ENCODE measurements at places on chromosomes 3 and 15. TPM values are rescaled to one million over a fixed set of nuclear protein-coding genes. Genes with fewer than 3 reads are reported as not detected.

ATP10A gene
- total RNA-seq = not detected

DNA sequence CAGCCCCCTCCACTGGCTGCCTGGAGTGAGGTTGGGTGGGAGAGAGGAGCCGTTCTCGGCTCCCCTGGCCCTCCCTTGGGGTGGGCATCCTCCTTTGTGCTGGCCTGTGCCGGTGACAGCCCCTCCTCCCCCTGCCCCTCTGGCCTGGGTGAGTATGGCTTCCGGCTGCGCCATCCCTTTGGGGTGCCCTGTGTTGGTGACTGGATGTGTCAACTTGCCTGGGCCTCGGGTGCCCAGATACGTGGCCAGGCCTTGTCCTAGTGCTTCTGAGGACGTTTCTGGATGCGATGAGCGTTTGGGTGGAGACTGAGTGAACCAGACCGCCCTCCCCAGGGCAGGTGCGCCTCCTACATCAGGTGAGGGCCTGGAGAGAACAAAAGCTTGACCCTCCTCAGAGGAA is 59.7 kb downstream of the PLXNA1 start:
- no peak for DNase-seq
- H3K4me1 ChIP-seq = no peaks in the 10 kb centered on the region
- no peaks in the 10 kb centered on the region for H3K27me3 ChIP-seq
- no peak overlapping the region for H3K4me3 ChIP-seq

GRCh38 chr3:27200721-27201489 is 168.3 kb downstream of the NEK10 start:
- no peaks in the 10 kb centered on the region for H3K4me1 ChIP-seq
- DNase-seq = no peak
- no peaks in the 10 kb centered on the region for H3K36me3 ChIP-seq
- H3K27ac ChIP-seq = no peak overlapping the region
- H3K4me3 ChIP-seq = no peak overlapping the region

FGF7 gene
- not detected for total RNA-seq

DNA sequence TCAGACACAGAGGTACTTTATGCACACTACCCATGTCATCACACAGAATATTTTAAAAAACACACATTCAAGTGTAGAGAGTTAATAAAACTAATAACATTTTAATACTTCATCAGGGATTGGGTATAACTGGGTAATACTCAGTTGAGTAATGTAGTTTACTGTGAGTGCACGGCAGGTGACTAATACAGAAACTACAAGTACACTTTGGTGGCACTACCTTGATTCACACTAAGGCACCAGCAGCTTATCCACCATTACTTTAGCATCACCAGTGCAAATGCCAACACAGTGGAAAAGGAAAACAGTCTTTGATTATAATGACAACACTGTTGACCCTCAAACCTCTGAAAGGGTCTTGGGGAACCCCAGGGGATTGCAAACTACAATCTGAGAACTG is 33.6 kb downstream of the ZNF280D start:
- no peak for DNase-seq
- H3K4me3 ChIP-seq = no peak overlapping the region
- H3K4me1 ChIP-seq = no peaks in the 10 kb centered on the region
- peaks cover 4% of the 10 kb centered on the region for H3K36me3 ChIP-seq

GRCh38 chr3:125437631-125438435 is 62.7 kb upstream of the ZNF148 start:
- H3K4me3 ChIP-seq = no peak overlapping the region
- H3K27me3 ChIP-seq = no peaks in the 10 kb centered on the region

DNA sequence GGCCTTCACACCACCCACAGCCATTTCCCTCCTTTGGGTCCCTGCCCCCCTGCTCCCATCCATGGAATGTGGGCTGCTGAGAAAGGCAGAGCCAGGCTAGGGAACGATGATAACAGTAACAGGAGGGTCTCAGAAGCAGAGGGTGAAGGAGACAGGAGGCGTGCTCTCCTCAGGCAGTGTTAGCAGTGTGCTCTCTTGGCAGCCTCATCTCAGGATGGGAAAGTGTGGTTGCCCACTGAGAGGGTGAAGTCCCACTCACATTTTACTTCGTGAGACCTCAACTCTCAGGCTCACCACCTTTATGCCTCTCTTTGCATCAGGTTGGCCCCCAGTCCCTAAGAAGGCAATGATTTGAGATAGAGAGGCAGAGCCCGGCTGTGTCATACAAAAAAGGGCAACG is 24.5 kb downstream of the TIGIT start:
- H3K27me3 ChIP-seq = no peaks in the 10 kb centered on the region
- DNase-seq = no peak
- no peak overlapping the region for H3K27ac ChIP-seq
- peaks cover 12% of the 10 kb centered on the region for H3K4me1 ChIP-seq

- DNase-seq = peak; percentile 73
- no peaks in the 10 kb centered on the region for H3K36me3 ChIP-seq
- H3K4me1 ChIP-seq = peaks cover 15% of the 10 kb centered on the region
- H3K27ac ChIP-seq = no peak overlapping the region
- no peaks in the 10 kb centered on the region for H3K27me3 ChIP-seq
- no peak overlapping the region for H3K4me3 ChIP-seq
Measured at GRCh38 chr3:129052675-129053074, 7.9 kb upstream of the GP9 start.

DNA sequence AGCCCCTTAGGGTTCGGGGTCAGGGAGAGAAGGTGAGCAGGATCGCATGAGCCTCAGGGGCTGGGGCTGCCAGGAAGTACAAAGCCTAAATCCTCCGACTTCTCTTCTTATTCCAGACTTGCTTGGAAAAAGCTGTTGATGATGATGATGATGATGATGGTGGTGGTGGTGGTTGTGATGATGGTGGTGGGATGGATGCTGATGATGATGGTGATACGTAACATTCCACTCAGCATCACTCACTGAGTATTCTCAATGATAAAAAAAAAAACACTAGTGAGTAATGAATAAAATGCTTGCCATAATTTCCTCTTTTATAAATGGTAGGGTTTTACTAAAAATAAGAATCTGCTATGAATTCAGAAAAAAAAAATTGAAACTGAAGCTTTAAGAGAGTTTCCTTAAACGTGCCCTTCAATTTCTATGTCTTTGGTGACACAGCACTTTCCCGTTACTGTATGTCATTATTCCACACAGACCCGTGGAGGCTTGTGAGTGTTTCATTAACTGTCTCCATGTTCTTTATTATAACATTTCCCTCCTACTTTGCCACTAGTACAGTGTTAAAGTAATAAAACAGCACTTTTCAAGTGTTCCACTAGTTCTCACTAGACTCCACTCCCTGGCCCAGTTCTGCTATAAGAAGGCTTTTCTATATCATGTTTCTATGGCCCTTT is 5.4 kb upstream of the ACAN start:
- H3K4me1 ChIP-seq = no peaks in the 10 kb centered on the region
- H3K27me3 ChIP-seq = peaks cover 16% of the 10 kb centered on the region
- DNase-seq = no peak
- no peak overlapping the region for H3K4me3 ChIP-seq

CTXN2 gene
- 0.14 TPM for total RNA-seq

SLTM gene
- 93.0 TPM for total RNA-seq

- DNase-seq = no peak
- H3K36me3 ChIP-seq = peaks cover 3% of the 10 kb centered on the region
- no peak overlapping the region for H3K27ac ChIP-seq
- H3K27me3 ChIP-seq = no peaks in the 10 kb centered on the region
Measured at GRCh38 chr15:101211897-101212296, 40.0 kb downstream of the CHSY1 start.

USP3 gene
- 57.2 TPM for total RNA-seq

DNA sequence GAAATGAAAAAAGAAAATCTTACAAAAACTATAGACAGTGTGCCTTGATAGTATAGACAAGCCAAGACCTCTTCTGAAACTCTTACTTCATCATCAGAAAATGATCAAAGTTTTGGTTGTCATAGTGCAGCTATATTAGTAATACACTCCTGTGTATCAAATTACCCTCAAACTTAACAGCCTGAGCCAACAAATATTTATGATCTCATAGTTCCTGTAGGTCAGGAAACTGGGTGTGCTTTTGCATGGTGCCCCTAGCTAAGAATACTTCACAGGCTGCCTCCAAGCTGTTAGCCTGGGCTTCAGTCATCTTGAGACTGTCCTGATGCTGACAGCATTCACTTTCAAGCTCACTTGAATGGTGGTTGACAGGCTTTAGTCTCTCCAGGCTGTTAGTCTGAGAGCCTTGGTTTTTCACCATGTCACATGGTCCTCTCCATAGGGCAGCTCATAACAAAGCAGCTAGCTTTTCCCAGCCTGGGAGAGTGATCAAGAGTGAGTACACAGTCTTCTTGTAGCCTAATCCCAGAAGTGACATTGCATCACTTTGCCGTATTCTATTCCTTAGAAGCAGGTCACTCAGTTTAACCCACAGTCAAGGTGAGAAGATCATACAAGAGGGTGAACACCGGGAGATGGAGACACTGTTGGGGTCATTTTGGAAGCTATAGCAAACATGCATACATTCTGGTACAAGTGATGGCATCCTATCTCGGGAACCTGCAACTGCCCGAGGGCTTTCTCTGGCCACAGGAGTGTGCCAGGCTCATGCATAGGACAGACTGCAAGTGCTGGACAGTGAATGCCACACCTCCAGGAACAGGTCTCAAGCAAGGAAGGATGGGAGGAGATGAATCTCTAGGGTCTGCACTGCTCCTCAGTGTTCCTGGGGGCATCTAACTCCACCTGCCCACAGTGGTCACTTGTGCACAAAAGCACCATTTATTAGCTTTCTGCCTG is 173.4 kb upstream of the CADPS start:
- no peaks in the 10 kb centered on the region for H3K36me3 ChIP-seq
- no peak for DNase-seq
- no peak overlapping the region for H3K27ac ChIP-seq
- H3K27me3 ChIP-seq = no peaks in the 10 kb centered on the region

GRCh38 chr15:78673476-78673875 is 32.5 kb upstream of the CHRNB4 start:
- H3K4me1 ChIP-seq = no peaks in the 10 kb centered on the region
- H3K27ac ChIP-seq = no peak overlapping the region
- H3K4me3 ChIP-seq = no peak overlapping the region
- H3K27me3 ChIP-seq = no peaks in the 10 kb centered on the region
- DNase-seq = no peak
- no peaks in the 10 kb centered on the region for H3K36me3 ChIP-seq

GRCh38 chr15:84151205-84151931 is 84.2 kb upstream of the GOLGA6L4 start:
- H3K4me1 ChIP-seq = no peaks in the 10 kb centered on the region
- no peaks in the 10 kb centered on the region for H3K36me3 ChIP-seq
- no peak for DNase-seq
- no peaks in the 10 kb centered on the region for H3K27me3 ChIP-seq

GRCh38 chr3:121883507-121883906 is 10.7 kb upstream of the SLC15A2 start:
- H3K4me1 ChIP-seq = no peaks in the 10 kb centered on the region
- H3K4me3 ChIP-seq = no peak overlapping the region
- no peaks in the 10 kb centered on the region for H3K36me3 ChIP-seq
- peak; percentile 44 for DNase-seq

DNAH12 gene
- total RNA-seq = 0.20 TPM

GRCh38 chr3:50268276-50268675 is 671 bp upstream of the SEMA3B start:
- H3K27ac ChIP-seq = no peak overlapping the region
- H3K4me1 ChIP-seq = peaks cover 2% of the 10 kb centered on the region
- no peaks in the 10 kb centered on the region for H3K36me3 ChIP-seq
- H3K4me3 ChIP-seq = no peak overlapping the region

GRCh38 chr3:139978966-139979365 is 44.0 kb downstream of the CLSTN2 start:
- H3K27ac ChIP-seq = no peak overlapping the region
- H3K27me3 ChIP-seq = no peaks in the 10 kb centered on the region
- no peak overlapping the region for H3K4me3 ChIP-seq

SEC11A gene
- total RNA-seq = 204 TPM

- H3K4me3 ChIP-seq = no peak overlapping the region
- H3K27me3 ChIP-seq = no peaks in the 10 kb centered on the region
- no peak overlapping the region for H3K27ac ChIP-seq
- DNase-seq = no peak
- H3K4me1 ChIP-seq = no peaks in the 10 kb centered on the region
Measured at GRCh38 chr3:144466114-144466513, 494.5 kb downstream of the DIPK2A start.

CD96 gene
- not detected for total RNA-seq

DNA sequence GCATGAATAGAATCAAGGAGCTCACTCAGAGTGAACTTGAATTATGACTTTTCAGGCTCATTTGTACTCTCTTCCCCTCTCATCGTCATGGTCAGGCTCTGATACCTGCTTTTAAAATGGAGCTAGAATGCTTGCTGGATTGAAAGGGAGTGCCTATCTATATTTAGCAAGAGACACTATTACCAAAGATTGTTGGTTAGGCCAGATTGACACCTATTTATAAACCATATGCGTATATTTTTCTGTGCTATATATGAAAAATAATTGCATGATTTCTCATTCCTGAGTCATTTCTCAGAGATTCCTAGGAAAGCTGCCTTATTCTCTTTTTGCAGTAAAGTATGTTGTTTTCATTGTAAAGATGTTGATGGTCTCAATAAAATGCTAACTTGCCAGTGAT is 9.6 kb downstream of the CCNDBP1 start:
- no peak for DNase-seq
- H3K36me3 ChIP-seq = peaks cover 9% of the 10 kb centered on the region
- peaks cover 11% of the 10 kb centered on the region for H3K4me1 ChIP-seq
- no peak overlapping the region for H3K27ac ChIP-seq
- H3K4me3 ChIP-seq = no peak overlapping the region
- H3K27me3 ChIP-seq = no peaks in the 10 kb centered on the region

- H3K4me3 ChIP-seq = peak overlapping the region; percentile 89
- H3K36me3 ChIP-seq = no peaks in the 10 kb centered on the region
Measured at GRCh38 chr15:31327669-31328427, 1.2 kb downstream of the KLF13 start.

- DNase-seq = no peak
- peaks cover 2% of the 10 kb centered on the region for H3K27me3 ChIP-seq
- no peaks in the 10 kb centered on the region for H3K36me3 ChIP-seq
- H3K27ac ChIP-seq = no peak overlapping the region
Measured at GRCh38 chr3:186476044-186476468, 68.1 kb downstream of the CRYGS start.

DNA sequence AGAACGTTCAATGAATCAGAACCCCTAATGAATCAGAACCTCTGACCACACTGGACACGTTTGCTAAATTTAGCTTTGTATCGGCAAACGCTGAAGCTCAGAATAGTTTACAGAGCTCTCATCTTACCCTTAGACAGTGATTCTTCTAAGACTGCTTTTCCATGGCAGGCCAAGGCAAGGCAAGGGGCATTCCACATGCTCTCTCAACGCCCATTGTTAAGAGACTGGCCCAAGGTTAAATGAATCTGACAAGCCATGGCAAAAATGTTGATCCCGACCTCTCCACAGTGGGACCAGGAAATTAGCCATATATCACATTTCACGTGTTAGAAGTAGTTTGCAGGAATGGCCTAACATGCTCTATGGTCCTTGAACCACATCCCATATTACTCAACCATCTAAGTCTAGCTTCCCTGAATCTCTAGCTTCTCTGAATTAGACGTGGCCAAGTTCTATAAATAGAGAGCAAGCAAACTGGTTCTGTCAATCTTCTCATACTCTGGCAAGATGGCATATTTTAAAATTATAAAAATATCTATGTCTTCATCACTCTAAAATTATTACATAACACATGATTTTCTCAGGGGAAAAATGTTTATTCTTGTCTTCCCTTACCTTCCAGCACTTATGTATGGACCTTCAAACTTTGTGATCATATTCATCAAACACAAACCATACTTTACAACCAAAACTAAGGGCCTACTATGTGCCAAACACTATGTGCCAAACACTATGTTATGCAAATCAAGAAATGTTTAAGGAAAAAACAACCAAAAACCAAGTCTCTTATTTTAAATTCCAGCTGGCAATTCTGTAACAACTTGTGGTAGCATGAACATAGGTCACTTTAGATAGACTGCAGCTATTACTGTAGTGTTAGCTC is 54.3 kb downstream of the AAGAB start:
- H3K4me3 ChIP-seq = no peak overlapping the region
- no peak overlapping the region for H3K27ac ChIP-seq
- H3K4me1 ChIP-seq = peaks cover 20% of the 10 kb centered on the region
- H3K27me3 ChIP-seq = no peaks in the 10 kb centered on the region
- no peaks in the 10 kb centered on the region for H3K36me3 ChIP-seq
- no peak for DNase-seq

All from endothelial cell of umbilical vein (primary cell).